ENCODE measurements at places on chromosomes 3 and 15.

DNA sequence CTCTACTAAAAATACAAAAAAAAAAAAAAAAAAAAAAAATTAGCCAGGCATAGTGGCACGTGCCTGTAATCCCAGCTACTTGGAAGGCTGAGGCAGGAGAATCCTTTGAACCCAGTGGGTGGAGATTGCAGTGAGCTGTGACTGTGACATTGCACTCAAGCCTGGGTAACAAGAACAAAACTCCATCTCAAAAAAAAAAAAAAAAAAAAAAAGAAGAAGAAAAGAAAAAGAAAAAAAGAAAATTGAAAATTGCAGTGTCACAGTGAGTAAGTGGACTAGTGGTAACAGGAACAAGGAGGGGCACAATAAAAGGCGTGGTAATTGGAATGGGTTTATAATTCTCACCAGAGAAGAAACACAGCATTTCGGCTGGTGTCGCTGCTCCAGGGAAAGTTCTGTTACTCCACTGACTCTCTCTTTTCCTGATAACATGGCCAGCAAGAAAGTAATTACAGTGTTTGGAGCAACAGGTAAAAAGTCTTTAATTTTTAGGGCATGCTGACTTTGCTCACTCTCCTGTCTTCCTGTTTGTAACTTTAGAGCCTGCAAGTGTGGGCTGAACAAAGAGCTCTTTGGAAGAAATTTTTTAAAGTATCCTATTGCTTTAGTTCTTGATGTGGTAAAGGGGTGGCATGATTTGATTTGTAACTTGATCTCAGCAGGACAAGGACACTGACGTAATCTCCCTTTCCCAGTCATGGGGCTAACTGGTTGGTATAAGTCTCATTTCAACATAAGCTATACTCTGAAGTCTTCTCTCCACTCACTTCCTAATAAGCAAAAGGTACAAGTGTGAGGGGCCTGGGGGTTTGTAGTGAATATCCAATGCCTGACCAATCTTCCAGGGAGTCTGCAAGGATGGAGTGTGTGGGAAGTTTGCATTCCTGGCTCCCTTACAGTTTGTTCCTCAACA is 22.1 kb upstream of the TRA2B start:
- no peak for DNase-seq

- peak; percentile 72 for DNase-seq
Observed at GRCh38 chr3:13011573-13012220, 61.5 kb downstream of the IQSEC1 start.

- no peak for DNase-seq
Observed at GRCh38 chr3:126936853-126937425, 46.0 kb upstream of the PLXNA1 start.

DNA sequence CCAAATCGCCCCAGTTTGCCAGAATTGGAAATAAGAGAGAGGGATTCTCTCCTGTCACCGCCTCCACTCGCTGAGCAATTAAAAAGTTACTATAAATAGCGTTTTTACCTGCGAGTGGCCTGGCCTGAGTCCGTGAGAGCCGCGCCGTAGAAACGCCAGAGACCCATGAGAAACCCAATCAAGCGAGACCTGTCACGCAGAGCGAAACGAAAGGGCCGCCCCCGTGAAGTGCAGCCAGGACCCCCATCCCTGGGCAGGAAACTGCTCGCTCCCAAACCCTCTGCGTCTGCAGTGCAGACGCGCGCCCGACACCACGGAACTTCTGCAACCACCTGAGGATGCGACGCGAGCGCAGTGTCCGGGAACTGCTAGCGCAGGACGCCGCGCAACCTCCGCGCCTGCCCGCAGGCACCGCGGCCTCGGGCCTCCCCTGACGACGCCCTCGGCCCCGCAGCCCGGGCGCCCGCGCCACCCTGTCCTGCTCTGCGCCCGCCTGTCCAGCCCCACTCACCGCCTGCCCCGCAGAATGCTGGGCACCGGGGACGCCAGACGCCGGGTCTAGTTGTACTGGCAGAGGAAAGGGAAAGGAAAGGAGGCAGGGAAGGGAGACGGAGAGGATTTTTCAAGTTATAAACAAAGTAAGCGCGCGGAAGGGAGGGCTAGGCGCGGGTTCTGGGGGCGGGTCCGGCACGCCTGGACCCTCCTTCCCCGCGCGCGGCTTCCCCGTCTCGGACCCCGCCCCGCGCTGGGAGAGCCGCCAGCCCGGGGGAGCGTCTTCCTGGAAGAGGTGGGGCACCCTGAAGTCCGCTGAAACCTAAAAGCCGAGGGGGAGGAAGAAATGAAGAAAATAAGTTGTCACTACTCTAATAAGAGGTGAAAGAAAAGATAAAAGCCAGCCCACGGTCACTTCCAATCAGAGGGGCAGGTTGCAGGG is at the start of gene PLSCR4:
TSS of gene PLSCR4 (minus strand) at position 657 of the 934 bp plus-strand sequence. CDS start 29,034 bp downstream, outside the sequence.
- DNase-seq: no peak

- DNase-seq: no peak
Observed at GRCh38 chr3:159723295-159723694, 265.3 kb upstream of the IL12A start.

- no peak for DNase-seq
Observed at GRCh38 chr3:7574435-7574834, 713.5 kb downstream of the GRM7 start.
